ENCODE measurements at places on chromosomes 2 and 18. TPM values are rescaled to one million over a fixed set of nuclear protein-coding genes. Genes with fewer than 3 reads are reported as not detected.

GRCh38 chr2:29940706-29941105, 19.3 kb upstream of the ALK start:
- no peak for DNase-seq

DNA sequence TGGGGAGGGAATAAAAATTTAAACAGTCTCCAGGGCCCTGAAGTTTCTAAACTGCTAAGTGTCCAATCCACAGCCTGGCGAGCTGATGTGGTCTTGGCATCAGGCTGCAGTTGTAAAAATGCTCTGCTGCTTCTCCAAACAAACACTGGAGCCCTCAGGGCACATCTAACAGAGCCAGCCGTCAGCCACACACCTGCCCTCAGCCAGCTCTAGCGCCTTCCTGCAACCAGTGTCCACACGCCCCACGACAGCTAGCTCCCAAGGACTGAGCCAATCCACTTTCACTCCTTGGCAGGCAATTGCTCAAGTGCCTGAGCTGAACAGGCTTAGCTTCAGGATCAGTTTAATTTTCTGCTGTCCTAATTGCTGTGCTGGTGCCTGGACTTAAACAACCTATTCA, 446.4 kb upstream of the RAB12 start:
- no peak for DNase-seq

GRCh38 chr2:181847198-181847556, 44.4 kb upstream of the ITPRID2 start:
- DNase-seq: no peak

DNA sequence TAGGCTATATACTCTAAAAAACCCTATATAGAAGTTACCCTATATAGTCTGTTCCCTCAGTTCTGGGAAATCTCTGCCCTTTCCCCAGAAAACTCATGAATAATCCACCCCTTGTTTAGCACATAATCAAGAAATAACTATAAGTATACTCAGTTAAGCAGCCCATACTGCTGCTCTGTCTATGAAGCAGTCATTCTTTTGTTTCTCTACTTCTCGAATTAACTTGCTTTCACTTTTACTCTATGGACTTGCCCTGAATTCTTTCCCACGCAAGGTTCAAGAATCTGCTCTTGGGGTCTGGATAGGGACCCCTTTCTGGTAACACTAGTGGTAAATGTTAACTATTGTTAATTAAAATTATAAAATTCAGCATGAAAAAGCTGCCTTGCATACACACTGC, 17.4 kb upstream of the AP1S3 start:
- DNase-seq: no peak

DNA sequence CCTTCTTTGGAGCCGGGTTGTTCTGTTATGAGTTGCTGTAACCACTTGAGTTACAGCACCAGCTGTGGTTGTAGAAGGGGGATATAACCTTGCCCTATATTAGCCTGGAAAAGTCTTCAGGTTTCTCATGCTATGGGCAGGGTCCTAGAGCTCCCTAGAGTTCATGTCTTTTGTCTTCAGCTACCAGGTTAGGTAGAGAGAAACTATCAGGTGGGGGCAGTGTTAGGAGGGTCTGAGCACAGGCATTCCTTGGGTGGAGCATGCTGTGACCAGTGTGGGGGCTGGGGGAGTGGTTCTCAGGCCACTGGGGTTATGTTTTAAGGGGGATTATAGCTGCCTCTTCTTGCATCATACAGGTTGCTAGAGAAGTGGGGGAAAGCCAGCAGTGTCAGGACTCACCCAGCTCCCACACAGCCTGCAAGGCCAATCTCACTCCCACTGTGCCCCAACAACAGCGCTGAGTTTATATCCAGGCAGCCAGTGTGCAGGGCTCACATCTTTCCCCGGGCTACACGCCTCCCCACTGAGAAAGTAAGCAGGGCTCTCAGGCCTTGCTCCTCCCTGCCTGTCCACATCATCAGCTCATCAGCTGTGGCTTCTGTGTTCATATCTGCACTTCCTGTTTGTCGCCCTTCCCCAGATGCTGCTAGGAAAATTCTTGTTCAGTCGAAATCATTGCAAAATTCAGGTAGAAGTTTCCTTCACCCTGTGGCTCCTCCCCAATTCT, 133.8 kb upstream of the NRXN1 start:
- DNase-seq: no peak

- DNase-seq: no peak
These were observed 3.5 kb downstream of the RNF144A start for GRCh38 chr2:6920743-6921064.

GRCh38 chr2:121266543-121267106, 18.4 kb downstream of the TFCP2L1 start:
- DNase-seq: no peak

DNA sequence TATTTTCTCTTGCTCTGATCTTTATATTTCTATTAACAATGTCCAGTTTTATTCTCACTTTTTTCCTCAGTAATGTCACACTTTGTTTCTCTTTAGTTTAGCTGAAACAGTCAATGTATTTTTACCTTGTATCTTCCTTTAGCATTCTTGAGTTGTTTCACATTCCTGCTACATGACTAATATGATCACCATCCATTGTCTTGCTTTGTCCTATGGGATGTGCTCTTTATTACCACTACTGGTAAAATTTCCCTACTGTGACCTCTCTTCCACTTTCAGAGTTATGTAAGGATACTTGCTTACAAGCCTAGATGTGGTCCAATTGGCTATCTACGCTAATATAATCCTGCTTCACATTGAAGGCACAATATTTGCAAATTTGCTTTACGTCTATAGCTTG, 457.9 kb downstream of the PIK3C3 start:
- no peak for DNase-seq

DNA sequence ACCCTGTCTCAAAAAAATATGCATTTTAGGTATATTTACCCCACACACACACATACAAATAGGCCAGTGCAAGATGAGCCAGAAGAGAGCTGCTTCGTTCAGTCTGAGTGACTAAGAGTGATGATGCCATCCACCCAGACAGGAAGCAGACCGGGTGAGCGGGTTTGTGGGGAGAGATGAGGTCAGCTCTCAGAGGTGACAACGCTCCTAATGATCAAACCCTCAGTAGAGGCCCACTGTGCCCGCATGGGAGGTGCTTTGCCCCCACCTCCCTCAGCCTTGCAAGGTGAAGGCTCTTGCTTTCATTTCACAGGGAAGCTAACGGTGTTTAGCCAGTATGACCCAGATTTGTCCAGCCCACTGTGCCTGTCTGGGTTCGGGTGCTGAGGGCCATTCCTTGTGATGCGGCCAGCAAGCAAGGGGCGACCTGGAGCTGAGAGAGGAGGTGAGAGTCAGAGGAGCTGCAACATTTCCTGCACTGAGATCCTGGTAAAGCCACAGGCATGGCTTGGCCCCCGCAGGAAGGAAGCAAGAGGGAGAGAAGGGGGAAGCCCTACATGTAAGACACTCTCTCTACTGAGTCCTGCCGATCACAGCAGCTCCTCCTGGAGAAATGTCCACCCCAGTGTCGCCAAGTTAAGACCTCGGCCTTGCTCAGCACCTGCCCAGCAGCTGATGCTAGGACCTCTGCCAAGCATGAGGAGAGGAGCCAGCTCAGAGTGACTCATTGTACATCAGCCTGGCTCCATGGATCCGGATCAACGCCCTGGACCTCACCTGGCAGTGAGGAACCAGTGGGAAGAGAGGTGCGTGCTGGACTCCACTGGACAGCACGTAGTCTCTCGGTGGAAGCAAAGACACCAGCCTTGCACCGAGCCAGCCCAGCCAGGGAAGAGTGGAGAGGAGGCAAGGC, 37.0 kb downstream of the NIFK start:
- DNase-seq: peak; percentile 97

DNA sequence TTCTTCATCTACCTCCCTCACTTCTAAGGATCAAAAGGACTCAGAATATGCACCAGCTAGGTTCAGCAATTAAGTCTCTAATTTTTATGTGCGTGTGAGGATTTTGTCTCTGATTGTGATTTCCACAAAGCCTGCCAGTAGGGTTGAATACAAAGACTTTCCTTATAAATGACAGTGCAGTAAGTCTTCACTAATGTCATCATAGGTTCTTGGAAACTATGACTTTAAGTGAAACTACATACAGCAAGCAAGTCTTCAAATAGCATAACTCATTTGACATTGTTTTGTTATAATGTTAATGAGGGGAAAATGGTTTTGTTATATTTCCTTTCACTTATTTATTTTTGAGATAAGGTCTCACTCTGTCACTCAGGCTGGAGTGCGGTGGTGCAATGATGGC, 526.3 kb upstream of the DCC start:
- no peak for DNase-seq

DNA sequence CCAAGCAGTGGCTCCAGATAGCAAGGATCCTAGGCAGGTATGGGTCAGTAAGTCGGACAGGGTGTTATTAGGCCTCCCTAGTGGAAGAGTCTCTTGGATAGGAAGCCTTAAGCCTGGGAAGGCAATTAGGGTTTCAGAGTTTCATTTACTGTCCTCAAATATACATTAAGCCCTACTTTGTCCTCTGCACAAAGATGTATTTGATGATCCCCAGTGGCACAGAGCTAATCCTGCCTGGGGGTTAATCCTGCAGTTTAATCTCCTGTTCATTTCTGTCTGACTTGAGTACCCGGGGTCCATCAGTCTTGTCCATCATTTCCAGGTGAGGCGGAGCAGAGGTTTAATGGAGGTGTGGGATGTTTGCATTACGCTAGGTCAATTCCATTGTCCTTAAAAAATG, 62.0 kb downstream of the MTCL1 start:
- DNase-seq: no peak

DNA sequence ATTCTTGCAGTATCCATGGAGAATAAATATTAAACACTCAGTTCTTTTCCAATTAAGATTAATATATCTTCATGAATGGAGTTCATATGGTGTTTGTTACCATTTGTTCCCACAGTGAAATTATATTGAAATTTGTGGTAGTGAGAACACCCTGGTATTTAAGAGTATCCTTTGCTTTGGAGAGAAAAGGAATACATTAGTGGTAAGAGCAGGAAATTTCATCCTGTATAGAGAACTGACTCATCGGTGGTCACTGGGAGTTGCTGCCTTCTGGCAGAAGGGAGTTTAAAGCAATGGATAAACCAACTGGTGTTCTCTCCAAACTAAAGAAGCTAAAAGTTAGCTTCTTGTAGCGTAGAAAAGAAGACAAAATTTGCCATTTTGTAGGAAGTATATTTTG, 107.3 kb downstream of the MYO1B start:
- DNase-seq: no peak

GRCh38 chr18:76354348-76354747, 140.7 kb downstream of the ZNF516 start:
- DNase-seq: no peak

GRCh38 chr2:14903709-14904374, 271.3 kb downstream of the LRATD1 start:
- DNase-seq: peak; percentile 70

DNA sequence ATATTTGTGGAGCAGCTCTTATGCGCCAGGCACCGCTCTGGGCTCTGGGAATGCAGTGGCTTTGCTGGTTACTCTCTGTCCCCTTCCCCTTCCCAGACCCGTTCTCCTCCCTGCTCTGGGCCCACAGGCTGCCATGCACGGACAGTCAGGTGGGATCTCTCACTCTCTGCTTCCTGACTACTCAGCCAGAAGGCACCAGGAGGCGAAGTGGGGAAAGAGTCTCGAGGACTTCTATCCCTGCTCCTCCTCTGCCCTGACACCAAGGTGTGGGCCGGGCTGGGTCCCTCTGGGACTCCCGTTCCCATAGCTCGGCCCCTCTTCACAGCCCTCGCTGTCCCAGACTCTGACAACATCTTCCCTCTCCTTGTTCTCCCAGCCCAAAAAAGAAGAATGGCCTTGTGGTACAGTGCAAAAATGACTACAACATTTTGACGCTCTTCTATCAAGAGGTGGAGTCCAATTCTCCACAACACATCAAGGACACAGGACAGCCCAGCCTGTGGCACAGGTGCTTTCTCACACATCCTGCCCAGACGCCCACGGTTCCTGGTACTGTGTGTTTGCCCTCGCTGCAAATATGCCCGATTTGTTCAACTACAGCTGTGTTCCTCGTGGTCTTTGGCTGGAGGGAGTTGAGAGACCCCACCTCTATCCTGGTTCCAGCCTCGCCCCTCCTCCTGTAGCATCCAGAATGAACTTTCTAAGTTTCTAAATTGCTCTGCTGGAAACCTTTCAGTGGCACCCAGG, 14.0 kb upstream of the DUSP2 start:
- DNase-seq: no peak

Gene TUBA3E
- not detected for total RNA-seq

Gene HADHB
- 59.1 TPM for total RNA-seq

Gene IL36G
- total RNA-seq: not detected

Gene C1GALT1C1L
- not detected for total RNA-seq

Gene CHRND
- total RNA-seq: not detected

Gene KIDINS220
- 27.2 TPM for total RNA-seq

Gene REG1B
- total RNA-seq: not detected

All from activated CD8-positive, alpha-beta T cell treated with anti-CD3 and anti-CD28 coated beads, Interleukin-2, amount 10 ng/mL, durations not matched to agents 7 days and 5 days (primary cell).